Urothelium cell line (cell line): ENCODE measurements at places on chromosomes 2 and 18.
A peak's percentile ranks its signal among the peaks of the same experiment; 100 is the strongest.

- no peak for DNase-seq
Measured at GRCh38 chr18:63567276-63567675, 19.9 kb upstream of the SERPINB13 start.

DNA sequence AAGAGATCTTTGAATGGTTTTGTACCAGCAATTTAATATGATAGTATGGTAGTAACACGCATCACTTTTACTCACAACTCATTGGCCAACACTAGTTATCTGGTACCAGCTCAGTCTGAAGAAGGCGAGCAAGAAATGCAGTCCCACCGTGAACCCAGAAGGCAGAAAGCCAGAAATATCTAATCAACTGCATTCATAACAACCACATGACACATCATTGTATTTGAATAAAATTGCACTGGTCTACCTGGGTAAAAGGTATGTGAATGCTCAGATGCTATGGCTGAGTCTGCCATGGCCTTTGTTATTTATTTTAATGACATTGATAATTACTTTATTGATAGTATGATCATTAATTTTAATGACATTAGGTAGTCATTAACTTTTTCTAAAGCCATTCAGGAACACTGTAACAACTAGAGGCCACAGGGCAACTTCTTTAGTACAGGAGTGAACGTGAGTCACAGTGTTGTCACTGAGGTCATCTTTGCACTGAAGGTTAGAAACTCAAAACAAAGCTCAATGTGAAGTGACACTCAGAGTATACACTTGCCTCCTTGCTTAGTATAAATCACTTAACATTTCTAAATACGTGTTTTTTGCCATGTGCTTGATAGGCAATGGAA, 475.6 kb upstream of the TNP1 start:
- no peak for DNase-seq

- DNase-seq: peak; percentile 28
Measured at GRCh38 chr18:78998371-78999071, 18.9 kb downstream of the SALL3 start.

DNA sequence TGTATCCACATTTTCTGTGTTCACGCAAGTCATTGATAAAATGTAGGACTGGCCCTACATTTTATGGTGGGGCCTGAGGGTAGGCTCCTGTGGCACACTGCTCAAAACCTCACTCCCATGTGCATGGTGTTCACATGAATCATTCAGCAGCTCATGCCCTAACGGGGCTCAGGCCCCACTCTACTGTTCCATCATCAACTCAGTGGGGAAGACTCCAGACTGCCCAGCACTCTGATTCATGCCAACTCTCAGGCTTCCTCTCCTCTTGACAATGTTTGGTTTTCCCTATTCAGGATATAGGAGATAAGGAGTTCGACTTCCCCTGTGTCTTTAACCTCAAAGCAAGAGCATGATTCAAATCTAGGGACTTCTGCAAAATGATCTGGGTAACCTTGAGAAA, 92.0 kb upstream of the BOD1L2 start:
- DNase-seq: no peak

DNA sequence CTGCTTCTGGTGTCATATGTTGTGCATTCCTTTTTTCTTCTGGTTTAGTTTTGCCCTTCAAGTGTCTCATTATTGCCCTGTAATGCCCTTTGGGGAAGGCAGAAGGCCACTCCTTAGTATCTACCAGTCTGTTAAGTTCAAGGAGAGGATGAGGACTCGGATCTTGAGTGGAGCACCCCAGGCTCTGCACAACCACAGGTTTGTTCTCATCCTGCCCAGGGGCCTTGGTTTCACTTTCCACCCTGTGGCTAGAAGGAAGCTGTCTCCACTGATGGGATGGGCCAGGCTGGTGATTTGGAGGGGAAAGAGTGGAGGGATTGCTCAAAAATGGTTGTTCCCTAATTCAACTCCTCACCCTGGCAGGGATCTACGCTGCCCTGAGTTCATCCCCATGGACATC, 30.2 kb upstream of the RAB11FIP5 start:
- no peak for DNase-seq

DNA sequence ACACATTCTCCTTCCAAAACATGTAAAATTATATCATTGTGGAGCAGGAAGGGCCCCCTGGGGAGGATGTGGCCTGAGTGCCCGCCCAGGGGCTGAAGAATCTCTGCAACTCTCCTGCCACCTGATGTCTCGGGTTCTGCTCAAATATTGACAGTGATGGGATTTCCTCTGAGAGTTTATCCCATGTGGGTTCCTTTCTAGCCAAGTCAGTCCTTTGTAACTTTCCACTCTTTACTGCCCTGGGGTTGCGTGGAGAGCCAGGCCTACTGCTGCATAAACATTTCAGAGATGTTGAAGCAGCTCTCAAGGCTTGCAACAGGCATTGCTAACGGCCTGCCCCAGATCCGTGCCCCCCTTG, 4.0 kb upstream of the RAB17 start:
- DNase-seq: no peak

GRCh38 chr2:235384624-235385023, 109.2 kb upstream of the AGAP1 start:
- no peak for DNase-seq

DNA sequence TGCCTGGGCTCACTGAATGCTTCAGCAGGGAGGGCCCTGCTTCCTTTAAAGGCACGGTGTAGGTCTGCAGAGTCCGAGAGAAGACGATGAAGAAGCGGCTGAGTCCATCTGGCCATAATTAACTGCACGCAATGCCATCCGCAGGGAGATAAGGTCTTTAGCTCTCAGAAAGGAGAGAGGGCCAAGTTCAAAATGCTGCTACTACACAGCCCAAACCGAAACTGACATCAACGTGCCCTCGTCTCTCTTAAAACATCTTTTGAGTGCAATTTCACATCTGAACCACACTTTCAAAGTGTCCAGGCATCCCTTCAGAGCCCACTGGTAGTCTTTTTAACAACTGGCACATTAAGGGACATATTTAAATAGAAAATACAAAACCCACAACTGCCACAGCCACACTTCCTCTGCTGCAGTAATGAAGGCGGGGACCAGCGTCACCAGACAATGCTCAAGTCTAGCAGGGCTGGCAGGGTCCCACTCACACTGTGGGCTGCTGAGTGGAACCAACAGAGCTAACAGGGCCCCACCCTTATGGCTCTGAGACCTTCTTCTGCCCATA, 35.8 kb downstream of the ST3GAL5 start:
- DNase-seq: no peak

DNA sequence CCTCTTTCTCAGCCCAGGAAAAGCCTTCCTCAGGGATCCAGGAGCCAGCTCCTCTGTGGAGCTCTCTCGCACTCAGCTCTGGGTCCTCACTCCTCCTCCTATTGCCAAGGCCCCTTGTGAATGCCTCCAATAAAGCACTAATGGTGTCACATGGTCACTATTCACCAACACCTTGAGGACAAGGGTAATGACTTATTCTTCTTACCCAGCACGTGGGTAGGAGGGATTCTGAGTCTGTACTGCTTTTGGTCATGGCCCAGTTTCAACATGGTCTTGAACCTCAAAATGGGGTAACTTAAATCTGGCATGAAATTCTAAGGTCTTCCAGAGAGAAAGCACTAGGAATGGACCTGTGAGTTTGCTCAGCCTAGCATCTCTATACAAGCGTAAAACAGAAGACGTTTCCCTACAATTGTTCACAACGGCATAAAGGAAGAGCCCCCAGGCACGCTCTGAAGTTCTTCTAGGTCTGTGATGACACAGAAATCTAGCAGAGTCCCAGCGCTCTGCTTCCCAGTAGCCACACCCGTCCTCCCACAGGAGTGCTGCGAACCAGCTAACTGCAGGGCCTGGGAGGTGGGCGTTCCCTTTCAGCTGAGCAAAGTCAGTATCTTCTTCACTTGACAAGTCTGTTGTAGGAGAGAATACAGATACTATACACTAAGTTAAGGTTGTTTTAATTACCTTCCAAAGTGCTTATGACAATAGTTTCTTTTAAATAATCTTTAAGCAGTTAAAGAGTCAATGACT, 14.6 kb upstream of the KIDINS220 start:
- no peak for DNase-seq

DNA sequence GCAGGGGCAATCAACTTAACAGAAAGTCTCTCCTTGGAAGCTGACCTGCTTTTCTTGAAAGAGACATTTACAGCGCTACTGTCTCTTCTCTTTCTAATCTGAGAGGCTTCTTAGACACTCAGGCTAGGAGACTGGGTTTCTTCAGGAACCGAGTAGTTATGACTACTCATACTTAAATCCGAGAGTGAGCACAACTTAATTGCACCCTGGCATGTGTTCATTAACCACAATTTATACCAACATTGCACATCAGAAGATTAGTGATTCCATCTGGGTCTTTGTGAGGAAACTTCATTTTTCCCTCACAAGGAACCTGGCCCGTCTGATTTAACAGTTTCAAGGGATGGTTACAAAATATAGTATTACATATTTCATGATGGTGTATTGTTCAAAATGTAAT, 176.9 kb downstream of the UBE2E3 start:
- DNase-seq: no peak

- no peak for DNase-seq
Measured at GRCh38 chr2:52402128-52402527, 1365.5 kb upstream of the CHAC2 start.

- DNase-seq: no peak
Measured at GRCh38 chr18:64100116-64100922, 48.6 kb downstream of the LINC00305 start.

GRCh38 chr2:39696838-39697237, 31.1 kb downstream of the TMEM178A start:
- peak; percentile 30 for DNase-seq

DNA sequence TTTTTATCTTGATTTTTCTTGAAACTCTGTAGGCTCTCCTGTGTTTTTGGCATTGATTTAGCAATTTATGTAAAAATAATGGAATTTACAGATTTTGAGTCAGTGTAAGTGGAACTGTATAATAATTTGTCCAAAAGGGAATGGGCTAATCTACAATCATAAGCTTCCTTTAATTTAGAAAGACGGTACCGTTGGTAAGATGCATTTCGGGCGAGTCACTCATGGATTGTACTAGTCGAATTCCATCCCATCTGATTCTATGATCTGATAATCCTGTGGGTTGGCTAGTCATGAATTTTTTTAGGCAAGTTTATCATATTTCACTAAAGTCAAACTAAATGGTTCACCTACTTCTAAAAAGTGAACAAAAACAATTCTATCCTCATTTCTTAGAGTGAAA, 133.4 kb downstream of the ZNF407 start:
- DNase-seq: peak; percentile 14

GRCh38 chr2:217530392-217531090, 472.3 kb downstream of the TNS1 start:
- DNase-seq: no peak

DNA sequence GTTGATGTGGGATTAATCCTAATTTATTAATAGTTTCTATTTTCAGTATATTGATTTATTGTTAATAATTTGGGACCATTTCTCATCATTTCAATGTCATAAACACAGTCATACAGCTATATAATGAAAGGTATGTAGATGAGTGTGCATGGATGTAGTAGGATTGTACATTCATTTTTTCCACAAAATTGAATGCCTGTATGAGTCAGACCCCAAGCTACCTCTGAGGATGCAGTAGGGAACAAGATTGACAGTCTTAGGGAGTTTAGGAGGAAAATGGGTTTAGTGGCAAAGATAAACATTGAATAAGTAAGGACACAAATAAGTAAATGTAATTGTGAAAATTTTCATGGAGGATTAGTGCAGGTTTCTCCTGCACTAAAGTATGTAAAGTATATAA, 14.1 kb upstream of the TMEFF2 start:
- no peak for DNase-seq

- no peak for DNase-seq
Measured at GRCh38 chr2:188629753-188630527, 338.3 kb downstream of the GULP1 start.

DNA sequence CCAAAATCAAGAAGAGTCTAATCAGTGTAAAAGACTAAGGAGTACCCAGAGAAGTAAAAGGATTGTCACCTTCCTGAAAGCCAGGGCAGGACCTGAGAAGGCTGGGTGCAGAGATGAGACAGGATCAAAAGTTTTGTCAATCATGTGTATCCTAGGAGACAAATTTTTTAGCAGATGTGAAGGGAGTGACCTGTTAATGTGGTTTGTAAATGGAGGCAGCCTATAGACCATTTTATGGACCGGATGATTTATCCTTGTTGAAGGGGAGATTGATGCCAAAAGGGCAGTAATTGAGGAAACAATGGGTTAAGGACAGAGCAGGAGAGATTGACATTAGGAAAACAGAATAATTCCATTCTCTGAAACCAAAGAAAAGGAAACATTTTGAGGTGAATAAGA, 813 bp downstream of the NDC80 start:
- DNase-seq: peak; percentile 21

DNA sequence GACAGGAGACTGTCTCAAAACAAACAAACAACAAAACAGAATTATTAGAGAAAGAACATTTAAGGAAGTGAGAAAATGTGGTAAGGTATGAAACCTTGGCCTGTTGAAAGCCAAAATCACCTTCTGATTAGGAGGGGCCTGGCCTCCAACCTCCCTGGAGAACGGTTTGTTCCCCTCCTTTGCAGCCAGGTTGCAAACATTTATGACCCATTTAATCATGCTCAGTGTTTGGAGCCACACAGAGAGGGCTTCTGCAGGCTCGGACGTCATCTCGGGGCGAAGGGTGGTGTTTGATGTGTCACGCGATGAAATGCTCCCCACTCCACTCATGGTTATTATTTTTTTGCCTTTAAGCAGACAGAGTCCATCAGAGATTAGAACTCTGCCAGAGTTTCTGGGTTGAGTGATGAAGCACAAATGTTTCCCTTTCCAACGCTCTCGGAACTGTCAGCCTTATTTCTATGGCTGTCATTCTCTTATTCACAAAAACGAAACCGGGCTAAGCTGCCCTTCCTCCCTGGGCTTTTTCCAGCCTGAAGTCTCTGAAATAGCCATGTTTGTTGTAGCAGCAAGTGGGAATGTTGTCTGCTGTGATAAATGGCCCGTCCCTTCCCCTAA, 33.6 kb upstream of the ROCK2 start:
- DNase-seq: no peak

DNA sequence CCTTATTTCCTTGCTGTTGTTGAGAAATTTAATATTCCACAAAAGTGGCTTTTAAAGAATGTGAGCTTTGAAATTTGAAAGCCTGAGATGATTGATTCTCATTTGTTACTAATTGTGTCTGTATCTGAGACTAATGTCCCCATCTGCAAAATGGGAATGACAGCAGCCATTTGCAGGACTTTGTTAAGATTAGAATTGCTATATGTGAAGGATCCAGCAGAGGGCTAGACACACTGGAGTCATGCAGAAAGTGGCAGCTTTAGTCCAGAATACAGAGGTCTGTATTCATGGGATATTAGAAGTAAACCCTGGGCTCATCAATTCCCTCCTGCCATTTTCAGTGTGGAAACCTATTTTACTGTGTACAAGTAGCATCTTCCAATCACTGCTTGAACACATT, 296.5 kb upstream of the GYPC start:
- peak; percentile 21 for DNase-seq
